ENCODE measurements at places on chromosomes 6 and 20. TPM values are rescaled to one million over a fixed set of nuclear protein-coding genes. Genes with fewer than 3 reads are reported as not detected.

- no peak for ATAC-seq
These were observed 59.6 kb upstream of the PHIP start for GRCh38 chr6:79137671-79138070.

GRCh38 chr6:31035862-31036497 lies 25.7 kb downstream of the MUC22 start:
- ATAC-seq: no peak

OGFR gene
- total RNA-seq: 16.0 TPM

- no peak for ATAC-seq
These were observed 228.8 kb upstream of the ECI2 start for GRCh38 chr6:4364172-4364571.

CASS4 gene
- 0.28 TPM for total RNA-seq

DNA sequence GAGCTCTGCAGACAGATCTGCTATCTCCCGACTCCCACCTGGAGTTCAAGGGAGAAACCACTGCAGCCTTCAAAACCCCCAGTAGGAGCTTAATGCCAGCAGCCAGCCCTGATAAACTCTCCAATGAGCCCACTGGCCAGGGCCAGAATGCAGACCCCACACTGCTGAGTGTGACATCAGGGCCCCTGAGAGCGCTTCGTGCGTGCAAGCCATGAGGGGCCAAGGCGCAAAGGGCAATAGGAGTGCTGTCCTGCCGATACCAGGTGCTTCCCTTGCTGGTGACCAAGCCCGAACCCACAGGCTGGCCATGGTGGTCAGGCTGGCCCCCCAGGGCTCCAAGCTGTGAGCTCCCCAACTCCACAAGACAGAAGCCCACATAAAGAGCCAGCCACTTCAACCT lies 33.2 kb upstream of the CST7 start:
- ATAC-seq: no peak

- ATAC-seq: no peak
These were observed 424.4 kb upstream of the MARCKS start for GRCh38 chr6:113432521-113433334.

DNA sequence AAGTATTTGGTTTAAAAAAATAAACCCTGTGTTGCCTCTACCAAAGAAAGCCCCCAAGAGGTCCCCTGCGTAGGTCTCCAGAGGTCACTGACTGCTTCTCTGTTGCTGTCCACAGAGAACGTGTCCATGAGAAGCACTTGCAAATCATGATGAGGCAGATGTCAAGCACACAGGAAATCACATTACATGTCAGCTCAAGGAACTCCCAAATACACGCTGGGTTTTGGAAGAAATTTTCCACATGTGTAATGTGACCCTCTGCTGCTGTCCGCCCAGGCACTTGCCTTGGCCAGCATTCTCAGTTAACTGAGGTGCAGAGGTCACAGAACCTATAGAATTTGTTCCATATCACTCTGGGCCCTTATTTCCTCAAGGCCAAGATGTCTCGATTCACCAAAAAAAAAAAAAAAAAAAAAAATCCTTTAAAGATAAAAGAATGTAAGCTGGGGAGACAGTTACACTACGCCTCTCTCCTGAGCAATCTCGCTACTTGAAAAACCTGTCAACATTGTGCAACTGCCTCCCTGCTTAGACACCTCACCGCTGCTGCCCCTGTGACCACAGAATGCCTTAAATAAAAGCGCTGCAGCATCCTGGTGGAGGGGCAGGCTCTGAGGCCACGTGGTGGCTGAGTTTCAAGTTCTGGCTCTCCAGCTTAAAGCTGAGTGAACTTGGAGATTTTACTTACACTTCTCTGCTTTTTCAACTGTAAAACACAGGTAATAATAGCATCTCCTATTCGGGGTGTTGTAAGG lies 42.3 kb downstream of the SLC22A23 start:
- peak; percentile 77 for ATAC-seq

- ATAC-seq: no peak
These were observed 372.6 kb downstream of the UTRN start for GRCh38 chr6:144657691-144658090.

DNA sequence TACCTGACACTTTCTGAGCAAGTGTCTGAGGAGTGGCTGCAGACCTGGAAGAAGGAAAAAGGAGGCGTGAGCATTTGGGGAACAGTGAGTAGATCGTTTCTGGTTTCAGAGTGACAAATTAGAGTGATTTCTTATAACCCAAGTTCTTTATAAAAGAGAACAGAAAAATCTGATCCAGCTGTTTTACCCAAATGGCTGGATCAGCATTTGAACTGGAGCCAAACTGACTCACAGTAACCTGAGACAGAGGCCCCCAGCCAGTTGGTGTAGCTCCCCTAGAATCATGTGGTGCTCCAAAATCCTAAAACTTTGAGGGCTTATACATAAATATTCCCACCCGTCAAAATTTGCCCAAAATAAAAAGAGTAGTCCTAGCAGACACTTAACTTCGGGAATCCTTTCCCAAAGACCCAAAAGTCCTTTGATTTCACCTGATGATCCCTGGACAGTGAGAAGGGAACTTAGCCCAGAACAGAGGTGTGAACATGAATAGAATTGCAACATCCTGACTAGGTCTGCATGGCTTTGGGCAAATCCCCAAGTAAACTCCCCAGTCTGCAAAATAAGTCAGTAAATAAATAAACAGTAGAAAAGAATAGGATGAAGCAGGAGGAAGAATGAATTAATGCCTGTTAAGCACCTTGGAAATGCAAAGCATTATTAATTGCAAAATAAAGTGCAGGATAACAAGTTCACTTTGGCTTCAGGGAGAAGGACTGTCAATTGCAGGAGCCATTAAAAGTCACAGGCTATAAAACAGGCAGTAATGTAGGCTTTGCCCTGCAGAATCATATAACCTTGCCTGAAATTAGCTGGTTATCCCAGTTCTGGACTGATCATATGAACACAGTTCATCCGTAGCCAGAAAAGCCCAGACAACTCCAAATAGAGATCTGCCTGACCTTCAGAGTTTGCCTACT lies 262.0 kb upstream of the JARID2 start:
- ATAC-seq: peak; percentile 71

SLC16A10 gene
- 0.24 TPM for total RNA-seq

GRCh38 chr6:25061289-25061936 lies 125.7 kb upstream of the RIPOR2 start:
- ATAC-seq: no peak

- no peak for ATAC-seq
These were observed 11.0 kb upstream of the ADAM33 start for GRCh38 chr20:3692706-3693294.

MLN gene
- total RNA-seq: not detected

DNA sequence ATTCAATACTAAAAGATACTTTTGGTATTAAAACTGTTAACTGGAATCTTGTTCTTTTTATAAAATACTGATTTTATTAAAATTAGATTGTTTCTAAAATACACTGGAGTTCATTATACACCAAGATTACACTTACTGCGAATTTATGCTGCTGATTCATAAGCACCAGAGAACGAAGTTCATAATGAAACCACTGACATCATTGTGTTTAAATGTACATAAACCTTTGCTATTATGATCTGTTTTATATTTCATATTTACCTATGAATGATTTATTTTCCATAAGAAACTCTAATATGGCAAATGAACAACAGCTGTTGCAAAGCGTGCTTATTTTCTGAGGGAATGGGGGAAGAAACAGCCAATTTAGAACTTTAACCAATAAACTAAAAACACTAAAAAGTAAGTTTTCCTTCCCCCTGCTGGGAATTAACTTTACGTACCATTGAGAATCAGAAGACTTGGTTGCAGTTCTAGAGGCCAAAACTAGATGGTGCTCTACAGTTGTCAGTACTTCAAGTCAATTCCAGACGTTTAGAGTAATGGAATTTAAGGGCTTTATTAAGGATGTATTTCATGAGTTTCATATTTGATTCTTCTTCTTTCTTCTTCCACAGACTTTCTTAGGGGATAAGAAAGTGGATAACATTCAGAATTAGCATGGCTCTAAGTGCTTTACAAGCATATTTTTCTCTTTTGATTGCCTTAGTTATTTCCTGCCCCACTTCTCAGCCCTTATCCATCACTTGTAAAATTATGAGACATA lies 30.8 kb upstream of the COL19A1 start:
- ATAC-seq: no peak

DNA sequence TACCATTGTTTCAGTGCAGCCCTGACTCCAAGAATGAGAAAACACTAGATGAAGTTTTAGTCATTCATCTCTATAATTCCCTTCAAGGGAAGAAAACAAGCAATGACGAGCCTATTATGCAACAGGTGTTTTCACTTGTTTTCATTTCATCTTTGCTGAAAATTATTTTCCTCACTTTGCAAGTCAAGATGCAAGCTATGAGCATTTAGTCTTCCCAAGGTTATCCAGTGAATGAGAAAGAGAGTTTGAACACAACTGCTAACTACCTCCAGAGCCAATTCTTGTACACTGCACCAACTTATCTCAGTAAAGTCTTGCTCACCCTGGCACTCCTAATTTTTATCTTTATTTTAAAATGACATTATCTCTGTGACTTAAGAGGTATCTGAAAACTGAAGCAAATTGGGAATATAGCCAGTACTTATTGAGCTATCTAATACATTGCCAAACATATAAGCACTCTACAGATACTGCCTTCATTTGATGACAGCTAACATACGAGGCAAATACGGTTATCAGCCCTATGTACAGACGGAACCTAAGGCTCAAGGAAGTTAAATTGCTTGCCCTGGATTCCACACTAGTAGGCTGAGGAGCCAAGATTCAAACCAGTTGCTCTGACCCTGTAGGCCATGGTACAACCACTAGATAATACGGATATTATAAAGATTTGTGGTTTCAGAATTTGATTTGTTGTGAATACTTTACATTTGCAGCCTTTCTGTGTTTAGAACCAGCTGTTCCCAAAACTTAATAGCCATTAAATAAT lies 36.8 kb downstream of the MOXD1 start:
- ATAC-seq: peak; percentile 36

DNA sequence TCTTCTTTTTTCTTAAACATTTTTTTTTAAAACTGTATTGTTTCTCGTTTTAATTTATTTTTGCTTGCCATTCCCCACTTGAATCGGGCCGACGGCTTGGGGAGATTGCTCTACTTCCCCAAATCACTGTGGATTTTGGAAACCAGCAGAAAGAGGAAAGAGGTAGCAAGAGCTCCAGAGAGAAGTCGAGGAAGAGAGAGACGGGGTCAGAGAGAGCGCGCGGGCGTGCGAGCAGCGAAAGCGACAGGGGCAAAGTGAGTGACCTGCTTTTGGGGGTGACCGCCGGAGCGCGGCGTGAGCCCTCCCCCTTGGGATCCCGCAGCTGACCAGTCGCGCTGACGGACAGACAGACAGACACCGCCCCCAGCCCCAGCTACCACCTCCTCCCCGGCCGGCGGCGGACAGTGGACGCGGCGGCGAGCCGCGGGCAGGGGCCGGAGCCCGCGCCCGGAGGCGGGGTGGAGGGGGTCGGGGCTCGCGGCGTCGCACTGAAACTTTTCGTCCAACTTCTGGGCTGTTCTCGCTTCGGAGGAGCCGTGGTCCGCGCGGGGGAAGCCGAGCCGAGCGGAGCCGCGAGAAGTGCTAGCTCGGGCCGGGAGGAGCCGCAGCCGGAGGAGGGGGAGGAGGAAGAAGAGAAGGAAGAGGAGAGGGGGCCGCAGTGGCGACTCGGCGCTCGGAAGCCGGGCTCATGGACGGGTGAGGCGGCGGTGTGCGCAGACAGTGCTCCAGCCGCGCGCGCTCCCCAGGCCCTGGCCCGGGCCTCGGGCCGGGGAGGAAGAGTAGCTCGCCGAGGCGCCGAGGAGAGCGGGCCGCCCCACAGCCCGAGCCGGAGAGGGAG lies 580 bp downstream of the VEGFA start:
- peak; percentile 4 for ATAC-seq

GRCh38 chr6:150176659-150177058 lies 33.8 kb downstream of the PPP1R14C start:
- peak; percentile 74 for ATAC-seq

LSM14B gene
- 28.7 TPM for total RNA-seq

DNA sequence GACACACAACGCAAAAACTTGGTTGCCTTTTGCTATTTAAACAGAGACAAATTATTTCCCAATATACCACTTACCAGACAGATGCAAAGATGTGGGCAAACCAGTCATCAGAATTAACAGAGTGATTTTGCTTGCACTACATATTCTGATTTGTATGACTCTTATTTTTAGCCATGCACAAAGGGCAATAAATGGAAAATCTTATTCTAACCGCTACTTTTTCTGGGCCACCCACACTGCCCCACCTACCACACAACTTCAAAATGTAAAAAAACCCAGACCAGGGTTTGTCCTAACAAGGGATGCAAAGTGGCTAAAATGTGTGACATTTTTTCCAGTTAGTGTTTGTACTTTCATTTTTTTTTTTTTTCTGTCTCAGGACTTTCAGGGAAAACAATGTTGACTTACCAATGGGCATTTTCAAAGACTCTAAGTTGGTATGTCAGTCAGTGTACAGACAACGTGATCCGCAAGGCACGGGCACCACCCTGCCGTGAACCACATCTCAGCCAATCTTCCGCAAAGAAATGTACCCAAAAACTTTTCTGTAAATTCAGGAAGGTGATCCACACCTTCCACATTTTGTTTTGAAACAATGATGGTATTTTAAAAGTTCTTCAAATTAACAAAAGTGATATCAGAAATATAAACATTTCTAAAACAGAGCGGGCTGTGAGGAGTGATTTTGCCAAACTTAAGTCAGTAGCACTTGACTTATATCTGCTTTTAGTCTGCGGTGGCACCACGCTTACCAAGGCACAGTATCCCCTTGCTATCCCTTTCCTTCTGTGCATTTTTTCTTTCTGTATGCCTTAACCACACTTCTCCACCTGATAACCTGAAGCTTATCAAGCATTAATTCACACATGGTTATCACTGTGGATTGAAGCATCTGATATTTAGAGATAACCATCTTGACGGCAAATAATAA lies 185.6 kb downstream of the GJA10 start:
- ATAC-seq: no peak

POU5F1 gene
- 0.40 TPM for total RNA-seq

GRCh38 chr6:108902382-108902792 lies 54.2 kb downstream of the ARMC2 start:
- ATAC-seq: no peak

- no peak for ATAC-seq
These were observed 28.8 kb downstream of the MAP7 start for GRCh38 chr6:136521427-136521826.

TFAP2A gene
- total RNA-seq: 59.6 TPM

DNA sequence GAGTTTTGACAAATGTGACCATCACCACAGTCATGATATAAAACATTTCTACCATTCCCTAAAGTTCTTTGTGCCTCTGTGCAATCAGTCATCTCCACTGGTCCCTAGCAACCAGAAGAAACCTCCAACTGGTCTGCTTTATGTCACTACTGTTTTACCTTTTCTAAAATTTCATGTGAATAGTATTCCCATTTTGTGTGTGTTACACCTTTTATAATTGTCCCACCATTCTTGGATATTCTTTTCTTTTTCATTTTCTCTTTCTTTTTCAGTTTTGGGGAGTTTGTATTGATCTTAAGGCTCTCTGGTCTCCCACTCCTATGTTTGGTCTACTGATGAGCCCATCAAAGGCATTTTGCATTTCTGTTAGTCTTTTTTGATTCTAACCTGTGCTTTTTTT lies 95.4 kb downstream of the NCOA3 start:
- ATAC-seq: no peak

GRCh38 chr6:64170316-64170715 lies 534.7 kb downstream of the PHF3 start:
- ATAC-seq: no peak

NINL gene
- total RNA-seq: 4.8 TPM

PGC gene
- total RNA-seq: not detected

- no peak for ATAC-seq
These were observed 231.8 kb downstream of the SAMD5 start for GRCh38 chr6:147740326-147740725.

Data from esophagus mucosa (tissue), 1 donor.